T-helper 17 cell (primary cell): ENCODE measurements at places on chromosomes 5 and 9.
A peak's percentile ranks its signal among the peaks of the same experiment; 100 is the strongest.

- H3K4me3 ChIP-seq: no peak overlapping the region
- peaks cover 4% of the 10 kb centered on the region for H3K36me3 ChIP-seq
- no peak for DNase-seq
- peaks cover 36% of the 10 kb centered on the region for H3K4me1 ChIP-seq
- H3K27ac ChIP-seq: peak overlapping the region; percentile 81
- no peaks in the 10 kb centered on the region for H3K27me3 ChIP-seq
These were observed 85.5 kb downstream of the DCP2 start for GRCh38 chr5:113061846-113062780.

DNA sequence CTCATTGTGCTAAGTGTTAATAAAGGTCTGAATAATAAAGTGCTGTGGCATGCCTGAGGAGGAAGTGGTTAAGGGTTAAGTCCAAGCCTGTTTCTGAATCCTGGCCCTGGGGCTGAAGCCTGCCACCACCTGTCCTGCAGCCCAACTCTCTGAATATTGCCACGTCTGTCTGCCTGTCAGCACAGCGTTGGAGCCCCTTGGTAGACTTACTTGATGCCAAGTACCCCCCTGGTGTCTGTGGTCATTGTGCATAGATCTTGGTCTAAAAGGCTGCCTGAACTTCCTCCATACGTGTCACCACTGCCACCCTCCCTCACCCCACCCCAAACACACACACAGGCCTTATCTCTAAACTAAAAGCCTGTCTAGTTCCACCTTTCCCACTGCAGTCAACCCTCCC is 35.4 kb upstream of the SLC2A8 start:
- no peak overlapping the region for H3K4me3 ChIP-seq
- no peak overlapping the region for H3K27ac ChIP-seq
- H3K36me3 ChIP-seq: no peaks in the 10 kb centered on the region
- DNase-seq: no peak
- H3K4me1 ChIP-seq: peaks cover 4% of the 10 kb centered on the region

- H3K27ac ChIP-seq: no peak overlapping the region
- no peak for DNase-seq
- no peaks in the 10 kb centered on the region for H3K36me3 ChIP-seq
- no peaks in the 10 kb centered on the region for H3K4me1 ChIP-seq
- H3K4me3 ChIP-seq: no peak overlapping the region
These were observed 391.0 kb upstream of the WWC1 start for GRCh38 chr5:167900340-167900935.

DNA sequence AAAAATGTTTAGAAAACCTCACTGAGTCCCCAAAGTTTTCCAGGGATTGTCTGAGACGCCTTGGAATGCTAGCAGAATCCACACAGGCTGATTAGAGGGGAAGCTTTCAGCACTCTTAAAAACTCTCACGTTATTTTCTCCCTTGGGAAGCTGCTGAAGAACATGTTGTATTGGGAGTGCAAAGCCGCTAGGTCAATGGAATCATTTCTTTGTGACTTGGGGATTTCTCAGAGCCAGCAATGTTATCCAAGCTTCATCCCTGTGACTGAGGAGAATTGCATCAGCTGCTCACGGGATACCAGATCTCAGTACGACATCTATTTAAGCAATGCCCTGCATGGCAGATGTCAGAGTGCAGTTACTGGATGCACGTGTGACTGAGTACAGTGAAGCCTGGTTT is 426.4 kb upstream of the MPDZ start:
- no peaks in the 10 kb centered on the region for H3K36me3 ChIP-seq
- DNase-seq: no peak
- H3K27ac ChIP-seq: no peak overlapping the region
- no peaks in the 10 kb centered on the region for H3K27me3 ChIP-seq
- no peak overlapping the region for H3K4me3 ChIP-seq
- H3K4me1 ChIP-seq: no peaks in the 10 kb centered on the region

- H3K4me1 ChIP-seq: no peaks in the 10 kb centered on the region
- H3K36me3 ChIP-seq: no peaks in the 10 kb centered on the region
- H3K27me3 ChIP-seq: no peaks in the 10 kb centered on the region
- DNase-seq: no peak
- no peak overlapping the region for H3K27ac ChIP-seq
These were observed 110.6 kb upstream of the ELL2 start for GRCh38 chr5:96072138-96072790.

- H3K27ac ChIP-seq: no peak overlapping the region
- no peaks in the 10 kb centered on the region for H3K27me3 ChIP-seq
- peaks cover 4% of the 10 kb centered on the region for H3K4me1 ChIP-seq
These were observed 62.8 kb upstream of the EQTN start for GRCh38 chr9:27359763-27360162.

- H3K4me3 ChIP-seq: no peak overlapping the region
- H3K27me3 ChIP-seq: peaks cover 14% of the 10 kb centered on the region
- H3K4me1 ChIP-seq: no peaks in the 10 kb centered on the region
- no peak for DNase-seq
- no peaks in the 10 kb centered on the region for H3K36me3 ChIP-seq
- no peak overlapping the region for H3K27ac ChIP-seq
These were observed 229.4 kb downstream of the ADAMTSL1 start for GRCh38 chr9:18703151-18703900.

DNA sequence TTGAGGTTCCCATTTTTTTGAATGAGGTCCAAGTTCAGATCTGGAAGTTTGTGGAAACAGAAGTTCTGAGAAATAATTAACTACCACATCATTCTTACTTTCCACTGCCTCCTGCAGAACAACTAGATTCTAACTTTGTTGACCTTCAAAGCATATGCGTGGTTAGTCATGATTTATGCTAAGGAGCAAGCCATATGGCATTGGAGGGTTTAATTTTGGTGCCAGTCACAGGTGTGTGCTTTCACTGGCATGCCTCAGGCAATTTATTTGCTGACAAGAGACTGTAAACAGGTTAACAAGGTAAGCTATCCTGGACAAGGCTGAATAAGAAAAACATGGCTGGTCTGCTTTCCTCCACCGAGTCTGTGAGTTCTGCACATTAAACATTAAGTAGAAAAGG is 31.5 kb downstream of the HMHB1 start:
- DNase-seq: no peak
- peaks cover 19% of the 10 kb centered on the region for H3K27me3 ChIP-seq
- H3K27ac ChIP-seq: no peak overlapping the region
- peaks cover under 1% of the 10 kb centered on the region for H3K4me1 ChIP-seq

- H3K27ac ChIP-seq: peak overlapping the region; percentile 4
- H3K36me3 ChIP-seq: peaks cover 5% of the 10 kb centered on the region
- no peak overlapping the region for H3K4me3 ChIP-seq
- H3K4me1 ChIP-seq: peaks cover 2% of the 10 kb centered on the region
These were observed 35.9 kb downstream of the STOM start for GRCh38 chr9:121333950-121334773.

DNA sequence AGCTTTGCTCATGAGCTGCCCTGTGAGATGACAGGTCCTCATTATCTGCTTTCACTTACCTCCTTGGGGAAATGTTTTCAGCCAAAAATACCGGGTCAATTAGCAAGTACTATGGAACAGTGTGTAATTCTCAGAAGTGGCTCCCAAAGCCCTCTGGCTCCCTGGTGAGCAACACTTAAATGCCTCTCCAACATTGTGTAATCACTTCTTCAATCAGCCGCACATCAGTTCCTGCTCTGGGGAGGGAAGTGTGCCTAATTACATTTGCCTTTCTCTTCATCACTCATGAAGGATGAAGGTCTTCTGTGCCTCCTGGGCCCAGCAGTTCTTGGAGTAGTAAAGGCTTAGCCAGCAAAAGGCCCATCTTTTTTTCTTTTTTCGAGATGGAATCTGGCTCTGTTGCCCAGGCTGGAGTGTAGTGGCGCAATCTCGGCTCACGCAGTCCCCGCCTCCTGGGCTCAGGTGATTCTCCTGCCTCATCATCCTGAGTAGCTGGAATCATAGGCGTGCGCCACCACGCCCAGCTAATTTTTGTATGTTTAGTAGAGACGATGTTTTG is 23.1 kb downstream of the NIM1K start:
- H3K27ac ChIP-seq: no peak overlapping the region
- no peak for DNase-seq
- peaks cover 22% of the 10 kb centered on the region for H3K27me3 ChIP-seq
- H3K4me1 ChIP-seq: peaks cover 3% of the 10 kb centered on the region
- H3K36me3 ChIP-seq: no peaks in the 10 kb centered on the region
